ENCODE measurements at places on chromosomes 4 and X.

DNA sequence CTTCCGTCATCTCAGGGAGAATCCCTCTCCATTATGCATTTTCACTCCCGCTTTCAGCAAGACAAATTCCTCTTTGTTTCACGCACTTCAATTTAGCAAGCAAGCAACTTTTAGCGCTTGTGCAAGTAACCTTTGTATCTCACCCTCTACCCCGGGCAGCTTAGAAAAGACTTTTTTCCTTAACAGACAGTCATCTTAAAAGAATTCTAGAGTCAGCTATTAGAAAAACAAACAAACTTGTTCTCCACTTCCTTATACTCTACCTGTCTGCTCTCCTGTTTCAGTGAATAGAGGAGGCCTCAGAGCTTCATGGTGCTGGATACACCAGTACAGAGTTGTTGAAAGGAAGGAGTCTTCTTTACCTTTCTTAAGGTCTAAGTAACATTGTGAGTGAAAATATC, 12.1 kb downstream of the TIGD2 start:
- DNase-seq, result no peak

DNA sequence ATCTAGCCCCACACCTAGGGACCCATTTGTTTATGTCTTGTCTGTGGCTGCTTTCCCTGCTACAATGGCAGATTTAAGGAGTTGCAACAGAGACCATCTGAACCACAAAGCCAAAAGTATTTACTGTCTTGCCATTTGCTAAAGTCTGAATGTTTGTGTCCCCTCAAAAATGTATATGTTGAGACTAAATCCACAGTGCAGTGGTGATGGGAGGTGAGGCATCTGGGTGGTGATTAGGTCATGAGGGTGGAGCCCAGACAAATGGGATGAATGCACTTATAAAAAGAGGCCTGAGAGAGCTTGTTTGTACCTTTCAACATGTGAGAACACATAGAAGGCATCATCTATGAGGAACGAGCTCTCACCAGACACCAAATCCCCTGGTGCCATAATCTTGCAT, 137.3 kb downstream of the TMEM144 start:
- no peak for DNase-seq

GRCh38 chr4:1356181-1356998, 9.4 kb downstream of the UVSSA start:
- DNase-seq, result peak; percentile 42

GRCh38 chrX:2928583-2929434, at the start of gene ARSD:
Gene ARSD, minus strand, starts transcription at chrX:2929339. Its CDS starts 64 bp downstream, at chrX:2929275.
- peak; percentile 41 for DNase-seq

- DNase-seq, result no peak
Measured at GRCh38 chrX:123797543-123798447, 62.1 kb upstream of the XIAP start.

DNA sequence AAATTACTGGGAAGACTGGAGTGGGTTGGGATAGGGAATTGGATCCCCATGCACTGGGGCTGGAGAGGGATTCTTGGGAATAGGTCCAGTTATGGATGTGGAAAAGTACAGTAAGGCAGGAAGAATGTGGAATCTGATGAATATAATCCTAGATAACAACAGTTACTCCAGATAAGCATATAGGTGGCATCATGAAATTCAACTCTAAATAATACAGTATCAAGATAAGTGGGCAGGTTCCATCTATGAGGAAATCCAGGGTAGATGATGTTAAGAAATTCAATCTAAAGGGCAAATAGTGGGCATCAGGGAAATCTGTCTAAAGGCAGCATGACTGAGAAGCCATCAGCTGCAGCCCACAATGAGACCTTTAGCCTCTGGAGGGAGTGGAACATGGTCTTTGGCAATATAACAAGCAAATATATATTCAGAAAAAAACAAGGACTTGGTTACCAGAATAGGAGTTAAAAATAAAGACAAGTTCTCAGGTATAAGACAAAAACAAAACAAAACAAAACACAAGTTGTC, 1.2 kb downstream of the DTHD1 start:
- no peak for DNase-seq

GRCh38 chr4:123110147-123110546, 187.8 kb upstream of the NUDT6 start:
- no peak for DNase-seq

DNA sequence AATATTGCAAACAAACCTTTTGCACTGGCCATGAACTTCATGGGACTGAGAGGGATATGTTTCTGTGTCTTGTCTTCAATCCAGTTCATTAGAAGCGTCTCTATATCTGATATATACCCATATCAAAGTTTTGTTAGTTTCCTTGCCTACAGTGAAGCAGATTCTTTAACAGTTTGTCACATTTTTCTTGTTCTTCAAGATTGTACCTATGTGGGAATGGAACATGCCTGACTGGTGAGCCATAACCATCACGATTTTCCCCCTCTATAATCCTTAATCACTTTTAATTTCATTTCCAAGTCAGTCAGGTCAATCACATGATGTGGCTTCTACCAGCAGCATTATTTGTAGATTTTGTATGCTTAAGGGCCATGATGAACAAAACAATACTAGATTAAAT, 197.1 kb upstream of the PDE5A start:
- DNase-seq, result no peak

GRCh38 chrX:48472851-48473703, 2.9 kb upstream of the FTSJ1 start:
- no peak for DNase-seq

DNA sequence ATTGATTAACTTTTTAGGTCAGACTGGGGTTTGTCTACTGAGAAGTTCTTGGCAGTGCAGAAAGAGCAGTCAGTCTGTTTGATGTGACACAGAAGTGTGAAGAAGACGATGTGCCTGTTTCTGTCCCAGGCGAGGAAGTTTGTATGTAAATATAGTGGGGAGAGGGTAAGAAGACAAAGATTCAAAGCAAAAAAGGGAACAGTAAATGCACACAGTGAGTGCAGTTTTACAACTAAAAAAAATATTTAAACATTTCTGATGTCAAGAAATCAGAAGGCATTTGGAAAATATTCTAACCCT, 264.9 kb downstream of the RAPGEF2 start:
- no peak for DNase-seq

DNA sequence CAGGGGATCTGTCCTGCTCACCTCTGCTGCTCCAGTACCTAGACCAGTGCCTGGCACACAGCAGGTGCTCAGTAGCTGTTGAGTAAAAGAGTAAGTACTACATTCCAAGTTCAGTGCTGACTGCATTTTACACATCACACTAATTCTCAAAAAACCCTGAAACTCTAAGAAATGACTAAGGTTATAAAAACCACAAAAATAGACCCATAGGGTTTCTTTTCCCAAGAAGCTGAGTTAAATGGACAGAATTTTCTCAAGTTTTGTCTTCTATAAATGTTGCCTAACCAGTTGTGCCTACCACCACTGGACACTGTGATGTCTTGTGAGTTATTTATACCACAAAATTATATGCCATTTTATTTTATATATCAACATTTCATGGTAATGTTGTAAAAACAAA, 78.9 kb upstream of the RXFP1 start:
- DNase-seq, result no peak

GRCh38 chr4:156673483-156673882, 298.1 kb downstream of the PDGFC start:
- DNase-seq, result no peak

DNA sequence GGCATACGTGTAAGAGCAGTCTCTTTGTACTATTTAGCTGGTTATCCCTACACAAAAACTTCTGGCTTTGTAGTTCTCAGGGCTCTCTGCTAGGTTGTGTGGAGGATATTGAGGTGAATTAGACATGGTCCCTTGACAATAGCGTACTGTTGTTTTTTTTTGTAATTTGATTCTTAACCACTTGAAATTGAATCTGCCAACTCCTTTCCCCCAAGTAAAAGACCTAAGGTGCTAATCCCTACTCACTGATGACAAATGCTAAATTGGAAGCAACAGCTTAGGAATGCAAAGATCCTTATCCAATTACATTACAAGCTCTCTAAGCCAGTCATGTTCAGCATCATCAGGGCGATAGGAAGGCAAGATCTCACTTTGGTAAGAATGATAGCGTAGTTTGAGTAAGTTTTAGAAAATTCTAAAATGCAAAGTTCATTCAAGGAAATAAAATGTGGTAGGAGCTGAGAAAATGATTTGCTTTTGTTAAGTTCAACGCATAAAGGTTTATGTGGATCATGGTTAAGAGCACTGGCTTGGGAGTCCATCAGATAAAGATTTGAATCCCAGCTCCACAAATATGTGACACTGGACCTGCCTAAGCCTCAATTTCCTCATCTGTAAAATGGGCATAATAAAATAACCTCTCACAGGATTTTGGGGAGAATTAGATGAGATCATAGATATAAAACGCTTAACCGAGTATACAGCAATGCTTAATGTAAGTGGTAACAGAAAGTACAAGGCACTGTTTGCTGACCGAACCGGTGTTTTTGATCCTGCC, 39.3 kb downstream of the DOCK11 start:
- no peak for DNase-seq

GRCh38 chr4:53916431-53916889, 147.9 kb downstream of the CHIC2 start:
- DNase-seq, result no peak

DNA sequence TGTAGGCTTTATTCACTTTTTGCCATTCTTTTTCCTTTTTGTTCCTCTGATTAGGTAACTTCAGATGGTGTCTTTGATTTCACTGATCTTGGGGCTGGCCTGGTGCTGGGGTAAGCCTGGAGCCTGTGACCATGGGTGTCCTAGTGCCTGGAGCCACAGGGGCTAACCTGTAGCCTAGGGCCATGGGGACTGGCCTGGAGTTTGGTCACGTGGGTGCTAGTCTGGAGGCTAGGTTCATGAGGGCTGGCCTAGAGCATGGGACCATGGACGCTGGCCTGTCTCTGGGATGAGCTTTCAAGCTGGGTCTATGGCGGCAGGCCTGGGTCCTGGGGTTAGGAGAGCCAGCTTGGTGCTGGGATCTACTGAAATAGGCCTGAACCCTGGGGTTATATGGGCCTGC, 32.2 kb upstream of the ALG13 start:
- DNase-seq, result no peak

DNA sequence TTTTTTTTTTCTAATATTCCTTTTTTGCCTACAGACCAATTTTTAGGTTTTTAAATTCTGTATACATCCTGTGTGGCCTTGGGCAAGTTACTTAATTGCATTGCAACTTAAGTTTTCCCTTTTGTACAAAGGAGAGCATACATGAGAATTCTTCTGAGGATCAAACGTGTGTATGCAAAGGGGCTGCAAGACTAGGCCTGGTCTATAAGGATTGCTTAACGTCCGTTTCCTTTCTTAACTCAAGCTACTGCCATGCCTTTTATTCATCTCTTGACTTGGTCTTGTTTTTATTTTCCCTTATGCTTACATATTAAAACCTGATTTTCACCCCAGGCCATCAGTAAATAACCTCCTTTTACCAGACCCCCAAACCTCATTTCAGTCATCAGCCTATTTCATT, 13.6 kb downstream of the RBPJ start:
- DNase-seq, result no peak

DNA sequence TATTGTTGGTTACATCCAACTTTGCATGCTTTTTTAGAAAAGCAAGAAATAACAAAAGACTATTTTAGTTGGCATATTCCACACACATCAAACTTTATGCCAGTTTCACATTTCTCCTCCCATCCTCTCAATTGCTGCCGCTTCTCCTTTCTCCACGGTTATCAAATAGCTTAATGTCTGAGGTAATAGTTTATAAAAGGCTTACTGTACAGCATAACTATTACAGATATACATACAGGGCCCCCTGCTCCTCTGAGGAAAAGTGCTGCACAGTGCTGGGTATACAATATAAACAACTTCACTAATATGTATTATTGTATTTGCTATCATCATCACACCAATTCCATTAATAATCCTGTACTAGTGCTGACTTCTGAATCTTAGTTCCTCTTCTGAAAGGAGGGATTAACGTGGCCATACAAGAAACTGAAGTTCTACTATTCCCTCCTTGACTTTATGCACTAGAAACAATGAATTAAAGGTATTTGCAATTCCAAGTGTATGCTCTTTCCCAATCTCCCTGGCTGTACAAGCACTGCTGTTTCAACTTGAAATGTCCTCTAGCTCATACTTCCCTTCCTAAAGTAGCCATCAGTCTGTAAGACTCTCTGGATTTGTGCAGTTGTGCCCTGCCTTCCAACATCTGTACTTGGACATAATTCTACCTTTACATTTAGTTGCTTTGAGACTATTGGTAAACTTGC, 2.5 kb downstream of the CCNI start:
- DNase-seq, result no peak

DNA sequence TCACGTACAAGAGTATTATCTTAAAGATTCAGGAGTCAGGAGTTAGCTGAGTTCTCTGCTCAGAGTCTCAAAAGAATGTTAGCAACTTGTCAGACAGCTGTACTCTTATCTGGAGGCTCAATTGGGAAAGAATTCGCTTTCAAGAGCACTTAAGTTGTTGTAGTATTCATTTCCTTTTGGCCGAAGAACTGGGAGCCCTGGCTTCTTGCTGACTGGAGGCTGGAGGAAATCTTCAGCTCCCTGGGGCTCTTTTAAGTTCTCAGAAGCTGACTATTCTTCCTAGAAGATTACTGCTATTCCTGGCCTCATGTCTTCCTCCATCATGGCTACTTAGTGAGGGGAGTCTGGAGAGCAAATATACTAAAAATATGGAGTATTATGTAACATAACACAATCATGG, 587.2 kb downstream of the EPHA5 start:
- DNase-seq, result no peak

DNA sequence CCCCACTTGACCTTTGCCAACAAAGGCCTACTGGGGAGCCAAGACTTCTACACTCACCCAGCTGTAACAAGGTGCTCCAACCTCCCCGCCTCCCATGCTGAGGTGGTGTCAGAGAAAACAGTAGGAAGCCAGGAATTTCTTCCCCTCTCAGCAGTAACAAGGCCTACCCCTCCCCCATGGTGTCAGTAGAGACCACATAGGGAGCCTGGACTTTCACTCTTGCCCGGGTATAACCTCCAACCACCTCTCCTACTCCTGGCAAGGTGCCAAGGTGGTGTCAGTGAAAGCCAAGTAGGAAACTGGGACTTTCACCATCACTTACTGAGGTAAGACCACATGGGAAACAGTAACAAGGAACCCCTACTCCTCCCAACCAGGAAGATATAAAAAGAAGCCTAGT, 93.1 kb downstream of the SLC16A2 start:
- no peak for DNase-seq

DNA sequence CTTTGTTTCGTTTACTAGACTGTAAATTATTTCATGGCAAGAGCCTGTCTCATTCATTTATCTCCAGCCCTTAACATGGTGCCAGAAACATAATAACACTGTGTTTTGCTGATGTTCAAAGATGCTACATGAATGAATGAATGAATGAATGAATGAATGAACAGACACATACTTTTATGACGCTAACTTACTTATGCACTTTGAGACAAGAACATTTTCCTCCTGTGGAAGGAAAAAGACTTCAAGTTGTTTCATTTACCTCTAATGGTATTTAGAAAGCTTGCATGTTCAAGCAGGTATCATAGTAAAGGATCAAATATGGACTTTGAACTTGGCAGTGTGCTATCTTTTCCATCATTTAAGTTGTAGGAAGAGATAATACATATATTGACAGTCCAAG, 131.6 kb downstream of the GLRA2 start:
- DNase-seq, result no peak

- DNase-seq, result peak; percentile 55
Measured at GRCh38 chr4:42654631-42655268, 2.2 kb downstream of the ATP8A1 start.
